ENCODE measurements at places on chromosomes 5 and 9. TPM values are rescaled to one million over a fixed set of nuclear protein-coding genes. Genes with fewer than 3 reads are reported as not detected.

DNA sequence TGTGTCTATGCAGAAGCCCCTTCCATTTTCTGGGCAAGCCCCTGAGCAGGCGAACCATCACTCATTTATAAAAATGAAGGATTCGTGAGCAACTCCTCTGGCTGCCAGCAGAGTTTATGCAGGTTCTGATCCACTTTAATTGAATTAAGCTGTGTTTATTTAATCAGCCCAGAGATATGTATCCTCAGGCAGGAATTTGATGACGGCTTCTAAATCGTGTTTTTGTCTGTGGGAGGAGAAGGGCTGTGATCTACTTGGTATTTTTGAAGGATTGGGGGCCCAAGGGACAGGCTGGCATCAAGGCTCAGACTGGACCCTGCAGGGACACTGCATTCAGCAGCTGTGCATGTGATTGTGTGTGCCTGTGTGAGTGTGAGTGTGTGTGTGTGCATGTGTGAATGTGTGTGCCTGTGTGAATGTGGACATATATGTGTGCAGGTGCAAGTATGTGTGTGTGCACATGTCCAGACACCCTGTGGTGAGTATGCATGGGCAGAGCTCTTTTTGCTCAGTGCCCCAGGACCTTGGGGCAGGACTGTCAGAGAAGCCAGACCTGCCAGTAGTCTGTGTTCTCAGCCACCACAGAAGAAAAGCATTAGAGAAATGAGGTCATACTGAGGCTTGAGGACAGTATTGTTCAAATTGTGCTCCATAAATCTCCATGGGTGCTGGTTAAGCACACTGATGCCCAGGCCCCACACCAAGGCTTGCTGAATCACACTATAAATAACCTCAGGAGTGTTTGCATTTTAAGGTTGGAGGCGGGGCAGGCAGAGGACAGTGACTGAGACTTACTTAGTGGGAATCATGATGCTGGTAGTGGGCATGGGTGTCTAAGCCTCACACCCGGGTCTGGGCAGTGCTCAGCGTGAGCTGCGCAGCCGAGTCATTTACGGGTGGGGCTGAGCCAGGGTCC lies 164.0 kb downstream of the CARTPT start:
- DNase-seq = no peak

NPDC1 gene
- total RNA-seq = 13.2 TPM

DNA sequence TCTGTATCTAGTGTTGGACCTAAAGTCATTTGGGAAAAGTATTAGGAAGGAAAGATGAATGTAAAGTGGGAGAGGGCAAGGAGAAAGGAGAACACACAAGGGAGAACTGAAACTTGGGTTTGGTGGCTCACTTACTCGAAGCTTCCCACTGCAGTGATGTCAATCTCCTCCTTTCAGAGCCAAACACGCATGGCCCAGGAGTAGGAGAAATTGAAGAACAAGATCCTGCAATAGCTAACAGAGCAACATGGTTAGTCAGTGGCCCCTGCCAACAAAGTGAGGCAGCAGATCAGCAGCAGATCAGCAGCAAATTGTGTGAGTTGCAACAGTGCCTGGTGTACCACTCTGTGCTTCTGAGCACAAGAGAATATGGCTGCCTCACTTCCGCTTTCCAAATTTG lies 366.4 kb downstream of the PSAT1 start:
- DNase-seq = no peak

DNA sequence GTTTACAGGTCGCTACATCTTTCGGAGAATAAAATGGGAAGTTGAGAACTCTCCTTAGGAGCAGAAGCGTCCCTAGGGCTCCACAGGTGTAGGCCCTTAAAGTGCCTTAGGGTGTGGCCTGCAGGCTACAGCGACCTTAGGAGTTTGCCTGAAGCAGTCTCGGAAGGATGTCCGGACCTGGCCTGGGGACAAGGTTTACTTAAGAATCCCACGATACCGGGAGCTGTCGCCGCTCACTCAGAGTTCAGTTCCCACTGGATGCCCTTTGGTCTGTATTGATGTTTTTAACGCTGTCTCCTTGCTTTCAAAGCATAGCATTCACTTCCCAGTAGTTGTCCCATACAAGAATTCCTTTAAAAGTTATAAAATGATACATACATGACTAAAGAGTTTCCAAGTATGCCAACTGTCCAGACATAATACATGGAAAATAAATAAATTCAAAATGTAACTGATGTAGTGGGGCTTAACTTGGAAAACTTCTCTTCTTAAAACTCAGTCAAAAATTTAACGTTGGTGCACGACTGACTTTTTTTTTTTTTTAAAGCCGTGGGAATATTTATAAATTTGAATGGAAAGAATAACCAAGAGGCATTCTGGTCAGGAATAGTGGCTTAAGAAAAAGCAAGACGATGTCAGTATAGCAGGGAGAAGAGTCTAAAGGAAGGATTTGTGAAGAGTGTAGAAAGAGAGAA lies 848 bp downstream of the RAD50 start:
- DNase-seq = peak; percentile 30

All from activated naive CD8-positive, alpha-beta T cell treated with anti-CD3 and anti-CD28 coated beads for 36 hours (primary cell).